ENCODE measurements at places on chromosomes 6 and 20. TPM values are rescaled to one million over a fixed set of nuclear protein-coding genes. Genes with fewer than 3 reads are reported as not detected.

The HLA-DRB5 gene
- total RNA-seq, result 1.9 TPM

The CARMIL1 gene
- total RNA-seq, result 20.5 TPM

The ADGRF4 gene
- 1.5 TPM for total RNA-seq

The CALHM5 gene
- total RNA-seq, result 0.17 TPM

GRCh38 chr6:136706430-136706829 is 85.8 kb downstream of the MAP3K5 start:
- no peak for DNase-seq

GRCh38 chr6:75488033-75488432 is 5.6 kb downstream of the FILIP1 start:
- no peak for DNase-seq

DNA sequence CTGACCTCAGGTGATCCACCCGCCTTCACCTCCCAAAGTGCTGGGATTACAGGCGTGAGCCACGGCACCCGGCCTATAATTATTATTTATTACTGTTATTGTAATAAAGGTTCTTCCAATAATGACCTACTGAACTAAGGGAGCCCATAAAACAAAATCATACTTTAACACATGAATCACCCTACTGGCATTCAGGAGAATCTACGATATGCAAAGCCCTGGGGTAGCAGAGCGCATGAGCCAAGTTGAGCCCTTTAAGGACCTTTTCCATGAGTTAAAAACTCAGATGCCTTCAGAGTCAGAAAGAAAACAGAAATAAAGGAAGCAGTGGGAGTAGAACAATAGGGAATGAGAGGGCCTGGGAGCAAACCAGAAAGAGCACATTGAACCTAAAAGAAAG is 41.5 kb downstream of the SNRPB start:
- no peak for DNase-seq
